Testis (tissue), 5 donors: ENCODE measurements at places on chromosomes 2 and 18. TPM values are rescaled to one million over a fixed set of nuclear protein-coding genes. Genes with fewer than 3 reads are reported as not detected.
A peak's percentile ranks its signal among the peaks of the same experiment; 100 is the strongest.

Gene PROKR1
- 0.24 TPM for total RNA-seq

Gene IWS1
- total RNA-seq = 52.7 TPM

Gene SCYGR4
- total RNA-seq = not detected

Gene HS6ST1
- total RNA-seq = 143 TPM

Gene CROCC2
- total RNA-seq = 0.55 TPM

Gene ST6GAL2
- total RNA-seq = 83.8 TPM

Gene HOXD9
- total RNA-seq = 15.7 TPM

Gene TSPYL6
- total RNA-seq = 38.3 TPM

Gene NPHP1
- 19.7 TPM for total RNA-seq

Gene TACR1
- total RNA-seq = 0.06 TPM

Gene DNAJC27
- total RNA-seq = 36.7 TPM

DNA sequence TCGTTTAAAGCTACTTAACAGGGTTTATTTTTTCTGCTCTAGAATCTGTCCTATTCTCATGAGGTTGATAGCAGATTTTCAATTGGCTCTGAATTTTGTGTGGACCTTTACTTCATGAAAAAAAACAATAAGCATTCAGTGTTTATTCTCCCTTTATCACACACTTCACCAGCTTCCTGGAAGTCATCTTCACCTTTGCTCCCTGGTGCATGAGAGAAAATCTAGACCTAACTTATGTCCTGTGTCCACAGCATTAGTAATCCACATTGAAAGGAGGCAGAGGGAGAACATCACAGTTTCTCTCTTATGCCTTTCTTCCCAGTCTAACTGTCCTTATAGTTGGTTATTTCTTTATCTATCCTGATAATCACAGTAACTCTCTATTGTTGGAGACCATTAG, 316.1 kb downstream of the PTH2R start:
- no peaks in the 10 kb centered on the region for H3K27me3 ChIP-seq
- no peak overlapping the region for H3K4me3 ChIP-seq
- no peak overlapping the region for H3K27ac ChIP-seq
- no peaks in the 10 kb centered on the region for H3K4me1 ChIP-seq
- no peaks in the 10 kb centered on the region for H3K36me3 ChIP-seq

- H3K36me3 ChIP-seq = no peaks in the 10 kb centered on the region
- no peak for DNase-seq
- no peaks in the 10 kb centered on the region for H3K27me3 ChIP-seq
- no peaks in the 10 kb centered on the region for H3K4me1 ChIP-seq
Observed at GRCh38 chr2:168713325-168713724, 89.1 kb upstream of the NOSTRIN start.

GRCh38 chr2:152134488-152135280, 35.8 kb upstream of the CACNB4 start:
- no peaks in the 10 kb centered on the region for H3K4me1 ChIP-seq
- no peak overlapping the region for H3K4me3 ChIP-seq
- no peaks in the 10 kb centered on the region for H3K36me3 ChIP-seq
- no peaks in the 10 kb centered on the region for H3K27me3 ChIP-seq

GRCh38 chr2:232332940-232333259, 45.7 kb upstream of the ALPP start:
- H3K27me3 ChIP-seq = no peaks in the 10 kb centered on the region
- no peak overlapping the region for H3K27ac ChIP-seq
- no peak overlapping the region for H3K4me3 ChIP-seq
- H3K36me3 ChIP-seq = no peaks in the 10 kb centered on the region
- no peaks in the 10 kb centered on the region for H3K4me1 ChIP-seq

GRCh38 chr2:136932700-136933099, 167.4 kb downstream of the THSD7B start:
- H3K4me3 ChIP-seq = no peak overlapping the region
- peak; percentile 33 for DNase-seq
- H3K27me3 ChIP-seq = no peaks in the 10 kb centered on the region
- no peaks in the 10 kb centered on the region for H3K4me1 ChIP-seq

GRCh38 chr2:74767618-74768017, 66.3 kb upstream of the HK2 start:
- H3K4me3 ChIP-seq = no peak overlapping the region
- H3K36me3 ChIP-seq = no peaks in the 10 kb centered on the region
- H3K4me1 ChIP-seq = peaks cover 23% of the 10 kb centered on the region
- H3K27me3 ChIP-seq = no peaks in the 10 kb centered on the region
- H3K27ac ChIP-seq = no peak overlapping the region
- no peak for DNase-seq

DNA sequence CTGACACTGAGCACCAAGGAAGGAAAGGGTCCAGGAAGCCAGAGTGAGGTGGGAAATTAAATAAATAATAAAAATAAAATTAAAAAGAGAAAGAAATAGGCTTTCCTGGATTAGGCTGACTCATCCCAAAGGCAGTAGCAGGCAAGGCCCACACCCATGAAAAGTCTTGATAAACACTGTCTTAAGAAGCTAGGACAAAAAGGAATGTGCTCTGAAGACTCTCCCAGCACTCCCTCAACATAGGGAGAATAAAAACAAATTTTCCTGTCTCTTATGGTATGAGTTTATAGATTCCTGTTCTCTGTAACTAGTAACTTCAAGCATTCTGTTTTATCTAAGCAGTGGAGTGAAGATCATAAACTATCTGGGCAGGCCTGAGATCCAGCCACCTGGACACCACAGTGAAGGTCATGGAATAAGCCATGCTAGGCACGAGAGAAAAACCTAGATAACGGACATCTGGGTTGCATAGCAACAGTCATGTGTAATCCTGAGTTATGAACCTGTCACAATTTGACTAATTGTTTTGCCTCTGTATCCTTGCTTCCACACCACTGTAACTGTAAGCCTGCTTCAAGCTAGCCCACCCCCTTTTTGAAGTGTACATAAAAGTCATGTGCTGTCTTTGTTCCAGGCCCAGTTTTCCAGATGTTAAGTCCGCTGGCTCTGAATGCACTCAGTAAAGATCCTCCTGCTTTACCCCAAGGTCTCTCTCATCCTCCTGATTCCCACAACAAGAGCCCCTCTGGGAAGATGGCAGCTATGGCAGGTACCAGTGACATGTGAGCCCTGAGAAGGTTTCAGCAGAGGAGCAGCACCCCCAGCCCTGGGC, 107.8 kb downstream of the NDUFA10 start:
- no peaks in the 10 kb centered on the region for H3K27me3 ChIP-seq
- no peaks in the 10 kb centered on the region for H3K4me1 ChIP-seq
- H3K27ac ChIP-seq = no peak overlapping the region
- DNase-seq = peak; percentile 9
- no peak overlapping the region for H3K4me3 ChIP-seq

DNA sequence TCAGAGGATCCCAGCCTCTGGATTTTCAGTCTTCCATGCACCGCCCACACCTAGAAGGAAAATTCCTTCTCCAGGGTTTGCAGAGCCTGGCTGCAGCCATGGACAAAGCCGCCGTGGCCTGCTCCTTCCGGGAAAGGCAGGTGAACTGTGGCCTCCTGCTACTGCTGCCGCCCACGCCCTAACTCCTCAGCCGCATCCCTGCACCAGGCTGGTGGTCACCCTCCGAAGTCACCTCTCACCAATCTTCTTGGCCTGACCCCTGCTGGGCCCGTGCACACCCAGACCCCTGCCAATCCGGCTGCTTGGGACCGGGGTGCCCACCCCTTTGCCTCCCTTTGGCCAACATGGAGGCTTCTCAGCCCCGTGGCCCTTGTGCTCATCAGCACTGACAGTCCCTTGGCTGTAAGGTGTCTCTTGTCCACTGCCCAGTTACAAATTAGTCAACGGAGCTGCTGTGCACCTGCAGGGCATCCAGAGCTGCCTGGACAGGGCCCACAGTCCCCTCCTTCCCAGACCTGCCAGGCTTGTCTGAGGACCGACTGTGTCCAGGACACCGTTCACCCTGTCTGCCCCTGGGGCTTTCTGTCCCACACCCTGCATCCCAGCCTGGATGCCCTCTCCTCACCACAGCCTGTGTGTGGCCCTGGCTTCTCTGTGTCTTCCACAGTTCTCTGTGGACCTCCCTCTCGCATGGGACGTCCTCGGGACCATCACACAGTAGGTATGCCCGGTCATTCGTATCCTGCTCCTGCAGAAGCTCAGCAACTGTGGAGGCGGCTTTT, 130.1 kb upstream of the TPO start:
- H3K4me3 ChIP-seq = no peak overlapping the region
- H3K36me3 ChIP-seq = no peaks in the 10 kb centered on the region
- no peak overlapping the region for H3K27ac ChIP-seq
- peaks cover 18% of the 10 kb centered on the region for H3K4me1 ChIP-seq
- no peak for DNase-seq

DNA sequence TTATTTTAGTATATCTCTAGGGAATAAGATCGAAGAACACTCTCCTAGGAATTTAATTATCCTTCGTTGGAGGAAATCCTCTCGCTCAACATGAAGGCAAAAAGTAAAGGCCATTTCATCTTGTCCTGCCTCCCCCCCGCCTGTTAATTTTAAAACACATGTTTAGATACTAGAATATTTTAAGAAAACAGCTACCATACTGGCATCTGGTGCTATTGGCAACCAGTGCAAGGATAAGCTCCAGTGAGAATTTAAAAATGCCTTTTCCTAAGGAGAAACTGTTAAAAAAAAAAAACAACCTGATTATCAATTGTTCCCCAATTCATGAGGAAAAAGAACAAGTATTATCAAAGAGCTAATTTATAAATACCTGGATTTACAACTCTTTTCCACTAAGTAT, 864.7 kb downstream of the NRXN1 start:
- DNase-seq = no peak
- H3K27ac ChIP-seq = no peak overlapping the region
- no peaks in the 10 kb centered on the region for H3K36me3 ChIP-seq
- H3K4me1 ChIP-seq = no peaks in the 10 kb centered on the region
- no peak overlapping the region for H3K4me3 ChIP-seq

- no peak overlapping the region for H3K27ac ChIP-seq
- DNase-seq = no peak
- no peaks in the 10 kb centered on the region for H3K27me3 ChIP-seq
- no peaks in the 10 kb centered on the region for H3K4me1 ChIP-seq
- H3K36me3 ChIP-seq = no peaks in the 10 kb centered on the region
Observed at GRCh38 chr2:229081411-229081810, 189.7 kb downstream of the PID1 start.

DNA sequence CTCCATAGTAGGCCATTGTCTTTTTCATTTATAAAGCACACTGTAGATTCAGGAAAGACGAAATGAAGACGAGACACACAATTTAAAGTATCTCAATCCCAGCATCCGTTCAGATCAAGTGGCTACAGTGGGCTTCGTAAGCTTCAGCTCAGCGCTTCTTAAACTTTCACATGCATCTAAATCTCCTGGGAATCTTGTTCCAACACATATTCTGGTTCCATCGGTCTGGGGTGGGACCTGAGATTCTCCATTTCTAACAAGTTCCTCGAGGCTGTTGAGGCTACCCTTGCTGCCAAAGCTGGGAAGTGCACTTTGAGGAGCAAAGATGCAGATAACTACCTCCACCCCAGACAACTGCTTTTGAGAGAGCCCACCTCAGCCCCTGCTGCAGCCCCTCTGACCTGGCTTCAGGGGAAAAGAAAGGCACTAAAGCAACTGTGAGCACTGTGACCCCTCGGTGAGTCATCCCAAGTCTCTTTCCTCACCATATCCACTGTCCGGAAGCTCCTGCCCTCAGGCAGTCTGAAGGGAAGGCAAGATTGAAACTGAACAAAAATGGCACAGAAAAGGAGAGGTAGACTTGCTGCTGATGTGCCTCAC, 201.1 kb upstream of the FBXO11 start:
- no peaks in the 10 kb centered on the region for H3K27me3 ChIP-seq
- H3K27ac ChIP-seq = no peak overlapping the region
- no peaks in the 10 kb centered on the region for H3K36me3 ChIP-seq
- DNase-seq = no peak
- peak overlapping the region; percentile 27 for H3K4me3 ChIP-seq

DNA sequence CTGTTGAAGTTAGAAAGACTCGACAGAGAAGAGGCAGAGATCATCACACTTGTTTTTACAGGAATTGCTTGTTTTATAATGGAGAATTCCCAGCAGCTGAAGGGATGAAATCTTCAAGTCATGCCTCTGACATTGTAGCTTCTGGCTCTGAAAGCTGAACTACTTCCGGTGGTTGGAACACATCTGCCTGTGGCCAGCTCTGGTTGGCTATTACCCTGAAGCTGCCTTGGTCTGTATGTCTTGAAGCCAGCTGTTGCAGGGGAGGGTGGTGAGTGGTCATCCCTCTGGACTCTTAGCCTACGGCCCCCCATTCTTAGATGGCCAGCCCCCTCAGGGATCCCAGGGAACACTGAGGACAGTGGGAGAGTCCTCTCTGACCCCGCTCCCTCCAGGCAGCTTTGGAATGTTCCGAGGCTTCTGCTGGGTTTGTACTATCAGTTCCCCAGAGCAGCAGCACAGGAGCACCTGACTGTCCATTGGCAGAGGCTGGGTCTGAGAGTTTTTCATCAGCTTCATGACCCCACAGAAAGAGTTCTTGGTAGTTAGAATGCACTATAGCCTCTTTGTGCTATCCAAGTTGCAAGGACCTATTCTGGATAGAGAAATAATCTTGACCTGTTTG, 87.4 kb upstream of the CAPN13 start:
- H3K27me3 ChIP-seq = no peaks in the 10 kb centered on the region
- H3K4me1 ChIP-seq = no peaks in the 10 kb centered on the region
- no peaks in the 10 kb centered on the region for H3K36me3 ChIP-seq
- H3K4me3 ChIP-seq = no peak overlapping the region
- DNase-seq = peak; percentile 23

DNA sequence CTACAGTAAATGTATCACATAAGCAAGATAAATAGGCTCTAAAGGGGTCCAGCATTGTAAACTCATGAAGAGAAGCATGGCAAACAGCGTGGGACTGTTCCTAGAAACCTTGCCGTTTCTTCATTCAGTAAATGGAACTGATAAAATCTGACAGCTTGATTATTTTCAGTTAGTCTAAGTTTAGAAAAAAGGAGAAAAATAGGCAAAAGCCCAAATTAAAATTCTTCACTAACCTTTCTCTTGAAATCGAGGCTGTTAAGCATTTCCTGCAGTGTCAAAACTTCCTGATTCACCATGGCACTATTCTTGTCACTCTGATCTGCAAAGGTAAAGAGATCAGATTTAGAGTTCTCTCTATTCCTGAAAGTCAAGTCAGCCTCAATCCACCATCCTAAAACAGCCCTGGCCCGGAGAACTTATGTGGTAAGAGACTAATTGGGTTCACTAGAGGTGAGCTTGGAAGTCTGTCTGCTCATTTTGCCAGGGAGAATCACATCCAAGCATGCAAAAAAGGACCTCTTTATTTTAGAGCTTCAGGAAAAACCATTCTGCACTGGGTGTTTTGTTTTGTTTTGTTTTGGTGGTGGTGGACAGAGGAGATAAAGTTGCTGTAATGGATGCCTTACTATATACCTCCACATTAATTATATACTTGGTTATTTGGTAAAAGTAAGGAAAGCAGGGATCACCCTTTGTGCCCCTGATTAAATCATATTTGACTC, 52.4 kb upstream of the STAT1 start:
- H3K4me1 ChIP-seq = no peaks in the 10 kb centered on the region
- no peaks in the 10 kb centered on the region for H3K36me3 ChIP-seq
- no peak overlapping the region for H3K27ac ChIP-seq
- DNase-seq = no peak

- no peaks in the 10 kb centered on the region for H3K27me3 ChIP-seq
- H3K36me3 ChIP-seq = no peaks in the 10 kb centered on the region
- no peak overlapping the region for H3K27ac ChIP-seq
- no peak overlapping the region for H3K4me3 ChIP-seq
Observed at GRCh38 chr2:111664275-111664850, 219.6 kb downstream of the ANAPC1 start.
